ENCODE measurements at places on chromosomes 11 and 22. TPM values are rescaled to one million over a fixed set of nuclear protein-coding genes. Genes with fewer than 3 reads are reported as not detected.

LSP1 gene
- total RNA-seq, result 1.00 TPM

NDUFA6 gene
- total RNA-seq, result 107 TPM

OAF gene
- 63.7 TPM for total RNA-seq

VSIG10L2 gene
- total RNA-seq, result not detected

PKDREJ gene
- not detected for total RNA-seq

MS4A12 gene
- not detected for total RNA-seq

MAJIN gene
- total RNA-seq, result not detected

OR8D4 gene
- not detected for total RNA-seq

HEPN1 gene
- total RNA-seq, result not detected

IGSF9B gene
- total RNA-seq, result not detected

CCDC85B gene
- total RNA-seq, result 19.5 TPM

APIP gene
- 31.0 TPM for total RNA-seq

EMSY gene
- 11.6 TPM for total RNA-seq

C11orf98 gene
- 91.8 TPM for total RNA-seq

MRGPRX3 gene
- not detected for total RNA-seq

SMIM35 gene
- total RNA-seq, result not detected

USH1C gene
- not detected for total RNA-seq

RASSF10 gene
- total RNA-seq, result not detected

OR8G1 gene
- not detected for total RNA-seq

ACTN3 gene
- 0.04 TPM for total RNA-seq

PSMA1 gene
- total RNA-seq, result 297 TPM

TPCN2 gene
- 2.0 TPM for total RNA-seq

PNPLA5 gene
- total RNA-seq, result not detected

OR10AG1 gene
- total RNA-seq, result not detected

PRDX5 gene
- 266 TPM for total RNA-seq

BARX2 gene
- total RNA-seq, result not detected

DUSP8 gene
- 0.95 TPM for total RNA-seq

RCOR2 gene
- total RNA-seq, result 6.9 TPM

MS4A2 gene
- total RNA-seq, result not detected

MRGPRE gene
- total RNA-seq, result not detected

ENTHD1 gene
- not detected for total RNA-seq

SLC1A2 gene
- total RNA-seq, result 16.5 TPM

KCNC1 gene
- total RNA-seq, result 0.03 TPM

MMP7 gene
- total RNA-seq, result not detected

EXPH5 gene
- 0.02 TPM for total RNA-seq

OR51M1 gene
- not detected for total RNA-seq

PLEKHB1 gene
- 71.7 TPM for total RNA-seq

FAM83F gene
- total RNA-seq, result not detected

ANKK1 gene
- total RNA-seq, result not detected

CYTH4 gene
- not detected for total RNA-seq

YPEL1 gene
- 0.21 TPM for total RNA-seq

RTN4RL2 gene
- total RNA-seq, result 1.3 TPM

ARFGAP2 gene
- 75.3 TPM for total RNA-seq

EMID1 gene
- total RNA-seq, result 0.82 TPM
